Activated CD4-positive, alpha-beta T cell treated with anti-CD3 and anti-CD28 coated beads, Interleukin-2, amount 10 ng/mL, durations not matched to agents 24 days and 14 days (primary cell): ENCODE measurements at places on chromosomes 12 and 14. TPM values are rescaled to one million over a fixed set of nuclear protein-coding genes. Genes with fewer than 3 reads are reported as not detected.

Gene INSM2
- total RNA-seq = not detected in 2 replicates

Gene GALNT8
- total RNA-seq = 0.82 and 0.99 TPM in 2 replicates

Gene KRT7
- 12.3 and 15.8 TPM in 2 replicates for total RNA-seq

Gene RERGL
- total RNA-seq = not detected in 2 replicates

Gene BEST3
- total RNA-seq = not detected in 2 replicates

Gene GPR135
- 1.8 and 2.0 TPM in 2 replicates for total RNA-seq

Gene MMP17
- total RNA-seq = 0.52 and 0.89 TPM in 2 replicates

Gene TSHR
- total RNA-seq = not detected in 2 replicates

Gene CIROP
- total RNA-seq = not detected in 2 replicates

Gene PDE3A
- total RNA-seq = not detected in 2 replicates

Gene PTGER2
- 66.7 and 69.9 TPM in 2 replicates for total RNA-seq

Gene A2ML1
- total RNA-seq = not detected in 2 replicates
